Pons (tissue), 1 donor: ENCODE measurements at places on chromosomes 3 and 15.

- no peak for DNase-seq
These were observed 12.1 kb upstream of the APBA2 start for GRCh38 chr15:28873585-28874190.

DNA sequence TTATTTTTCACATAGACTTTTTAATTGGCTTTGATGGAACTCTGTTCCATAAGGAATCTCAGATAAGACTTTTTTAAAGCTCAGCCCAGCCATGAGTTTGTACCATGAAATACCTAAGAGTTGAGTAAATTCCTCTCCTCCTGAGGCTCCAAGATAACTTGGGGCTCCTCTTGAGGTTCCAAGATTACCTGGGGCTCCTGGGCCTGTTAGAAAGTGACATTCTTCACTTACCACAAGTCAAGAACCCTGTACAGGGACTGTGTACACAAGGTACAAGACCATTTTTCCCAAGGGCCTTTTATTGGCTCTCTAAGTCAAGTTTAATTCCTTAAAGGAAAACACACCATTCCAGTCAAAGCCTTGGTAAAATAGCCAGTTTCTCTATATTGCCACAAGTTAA lies 111.3 kb upstream of the PRR20G start:
- no peak for DNase-seq

DNA sequence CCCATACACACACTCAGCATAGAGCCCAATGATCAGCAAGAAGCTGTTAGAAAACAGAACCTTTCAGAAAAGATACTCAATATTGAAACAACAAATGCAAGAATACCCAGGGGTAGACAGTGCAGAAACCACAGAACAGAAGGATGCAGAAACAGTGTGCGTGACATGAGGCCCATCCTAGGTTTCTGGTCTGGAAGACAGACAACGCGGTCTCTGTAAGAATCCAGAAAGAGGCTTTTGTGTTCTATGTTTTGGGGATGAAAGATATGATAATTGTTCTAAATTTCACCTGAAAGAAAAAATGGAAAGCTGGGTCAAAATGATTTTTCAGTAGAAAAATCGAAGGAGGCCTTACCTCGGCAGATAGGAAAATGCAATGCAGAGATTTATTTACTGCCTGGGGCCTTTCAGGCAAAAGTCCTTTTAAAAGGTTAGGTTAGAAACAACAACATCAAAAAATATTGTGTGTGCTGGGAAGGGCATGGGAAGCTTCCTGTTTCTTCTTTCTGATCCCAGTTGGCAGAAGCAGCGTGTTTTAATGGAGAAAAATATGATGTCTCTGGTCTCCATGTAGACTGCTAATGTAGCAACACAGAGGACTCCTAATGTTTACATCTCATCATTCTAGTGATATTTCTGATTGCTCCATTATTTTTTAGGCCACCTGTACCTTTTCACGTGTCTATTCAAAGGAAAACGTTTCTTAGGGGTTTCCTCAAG lies 17.0 kb downstream of the SYNM start:
- peak; percentile 64 for DNase-seq

- DNase-seq: no peak
These were observed 8.6 kb downstream of the GABRA5 start for GRCh38 chr15:26875476-26875850.

GRCh38 chr3:29936054-29936453 lies 655.2 kb downstream of the RBMS3 start:
- DNase-seq: no peak

GRCh38 chr15:79973456-79974195 lies 2.6 kb upstream of the BCL2A1 start:
- no peak for DNase-seq

DNA sequence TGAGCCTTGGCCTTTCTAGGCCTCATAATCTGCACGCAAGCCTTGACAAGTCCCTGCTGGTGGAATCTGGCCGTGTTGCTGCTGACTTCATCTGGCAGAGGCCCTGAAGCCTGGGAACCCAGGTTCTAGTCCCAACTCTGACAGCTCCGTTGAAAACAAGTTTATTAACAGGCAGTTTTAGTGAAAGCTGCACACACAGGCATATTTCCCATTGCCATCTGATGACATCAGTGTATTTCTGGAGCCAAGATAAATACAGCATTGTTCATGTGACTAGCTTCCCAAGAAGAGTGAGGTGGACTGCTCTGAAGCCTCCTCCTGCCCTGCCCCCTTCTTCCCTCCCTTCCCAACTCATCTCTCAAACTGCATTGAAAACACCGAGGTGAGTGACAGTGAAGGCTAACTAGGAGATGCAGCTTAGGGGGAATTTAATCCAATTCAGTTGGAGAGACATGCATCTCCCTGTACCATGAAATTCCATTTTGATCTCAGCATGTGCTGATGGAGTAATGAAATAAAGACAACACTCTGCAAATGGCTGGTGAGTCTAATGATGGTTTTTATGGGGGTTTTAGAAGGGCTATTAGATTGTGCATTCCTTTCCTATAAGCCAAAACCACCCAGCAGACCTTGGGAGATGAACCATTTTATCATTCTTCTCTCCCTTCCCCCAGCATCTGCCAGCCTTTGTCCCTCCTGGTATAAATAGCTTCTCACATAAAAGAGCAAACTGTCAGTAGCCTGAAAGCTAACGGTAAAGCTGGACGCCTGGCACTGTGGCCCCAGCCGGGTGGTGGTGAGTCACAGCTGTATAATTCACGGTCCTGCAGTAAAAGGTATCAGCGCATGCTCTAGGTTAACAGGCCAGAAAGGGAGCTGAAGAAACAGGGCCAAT lies 38.0 kb downstream of the PRICKLE2 start:
- peak; percentile 69 for DNase-seq

GRCh38 chr15:101332061-101332467 lies 37.0 kb upstream of the SNRPA1 start:
- no peak for DNase-seq

DNA sequence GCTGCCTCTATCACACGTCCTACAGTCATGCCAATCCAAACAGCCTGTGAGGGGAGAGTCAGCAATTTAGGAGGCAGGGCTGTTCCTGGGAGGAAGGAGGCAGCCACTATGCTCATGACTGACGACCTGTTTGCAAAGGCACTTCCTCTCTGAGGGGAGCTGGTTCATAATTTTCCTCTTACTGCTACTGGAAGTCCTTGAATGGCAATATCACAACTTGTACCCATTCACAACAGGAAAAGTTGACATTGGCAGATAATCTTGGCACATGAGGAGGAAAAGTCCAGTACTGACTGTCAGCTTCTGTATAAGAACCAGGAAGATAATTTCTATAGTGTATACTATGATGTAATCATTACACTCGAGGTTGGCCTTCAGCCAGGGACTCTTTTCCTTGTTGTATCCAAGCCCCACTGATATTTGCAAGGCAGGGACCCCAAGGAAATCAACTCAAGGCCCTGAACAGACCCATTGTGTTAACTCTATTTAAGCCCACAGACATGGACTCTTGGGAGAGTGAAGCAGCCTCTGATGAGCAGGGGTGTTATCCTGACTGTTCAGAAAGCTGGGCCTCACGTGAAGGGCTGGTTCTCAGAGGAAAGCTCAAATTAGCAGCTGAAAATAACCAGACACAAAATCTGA lies 267.3 kb upstream of the ADAMTS9 start:
- no peak for DNase-seq

GRCh38 chr3:52600258-52600657 lies 63.9 kb downstream of the UQCC5 start:
- DNase-seq: no peak

GRCh38 chr3:143063018-143063417 lies 56.6 kb upstream of the CHST2 start:
- no peak for DNase-seq

DNA sequence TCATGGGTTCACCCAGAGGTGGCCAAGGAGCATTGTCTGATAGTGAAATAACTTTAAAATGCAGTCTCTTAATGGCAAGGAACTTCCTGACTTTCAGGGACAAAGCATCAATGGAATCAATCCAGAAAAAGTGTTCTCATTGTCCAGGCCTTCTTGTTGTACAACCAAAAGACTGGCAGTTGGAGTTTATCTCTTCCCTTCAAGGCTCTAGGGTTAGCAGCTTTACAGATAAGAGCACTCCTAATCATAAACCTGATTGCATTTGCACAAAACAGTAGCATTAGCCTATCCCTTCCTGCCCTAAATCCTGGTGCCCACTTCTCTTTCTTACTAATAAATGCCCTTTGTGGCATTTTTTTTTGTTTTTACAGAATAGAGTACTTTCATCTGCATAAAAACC lies 43.3 kb upstream of the VIPR1 start:
- DNase-seq: no peak

- DNase-seq: no peak
These were observed 27.8 kb downstream of the FNDC3B start for GRCh38 chr3:172066880-172067796.

DNA sequence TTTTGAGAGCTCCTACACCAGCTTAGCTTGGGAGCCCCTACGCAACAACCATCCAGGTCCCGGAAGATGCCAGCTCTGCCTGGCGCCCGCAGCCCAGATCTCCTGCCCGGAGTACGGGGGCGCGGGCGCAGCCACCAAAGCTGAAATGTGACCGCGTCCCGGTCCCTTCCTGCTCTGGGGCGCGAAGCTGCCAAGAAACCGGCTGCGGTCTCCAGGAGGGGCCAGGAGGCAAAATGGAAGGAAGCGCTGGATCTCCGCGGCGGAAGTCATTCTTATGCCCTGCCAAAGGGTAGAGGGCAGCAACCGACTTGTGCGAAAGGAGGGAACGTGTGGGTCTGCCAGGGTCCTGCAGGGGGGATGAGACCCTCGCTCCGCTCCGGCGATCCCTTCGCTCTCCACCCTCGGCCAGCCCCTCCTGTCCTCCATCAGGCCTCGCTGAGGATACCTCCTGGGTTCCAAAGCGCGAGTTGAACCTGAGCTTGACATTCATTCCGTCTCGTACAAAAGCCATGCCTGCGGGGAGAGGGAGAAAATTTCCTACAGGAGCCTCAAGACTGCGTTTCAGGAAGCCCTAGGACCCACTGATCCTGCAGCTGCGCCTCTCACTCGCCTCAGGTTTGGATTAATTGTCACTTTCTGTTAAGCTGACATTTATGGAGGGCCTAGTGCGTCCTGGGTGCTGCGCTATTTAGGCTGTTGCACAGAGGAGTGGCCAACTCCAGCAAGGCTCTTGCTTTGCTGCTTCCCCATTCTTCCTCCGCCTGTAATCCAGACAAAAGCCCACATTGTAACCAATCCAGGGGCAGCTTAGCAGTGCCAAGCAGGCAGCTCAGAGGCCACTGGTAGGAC lies 98.3 kb upstream of the VGLL3 start:
- peak; percentile 97 for DNase-seq

DNA sequence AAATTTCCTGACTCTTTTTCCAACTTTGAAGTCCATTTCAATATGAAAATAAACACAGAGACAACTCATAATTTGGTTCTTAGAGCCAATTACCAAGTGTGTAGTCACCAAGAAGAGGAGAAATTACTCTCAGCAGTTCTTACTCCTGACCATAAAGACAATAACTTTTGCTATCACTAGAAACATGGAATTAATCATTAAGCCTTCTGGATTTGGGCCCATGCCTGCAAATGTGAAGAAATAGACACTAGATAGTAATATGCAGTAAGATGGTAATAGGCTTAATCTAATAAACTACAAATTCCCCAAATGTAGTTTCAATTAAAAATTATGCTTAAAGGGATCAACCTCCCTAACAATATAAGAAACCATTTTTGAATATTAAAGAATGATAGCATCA lies 185.1 kb upstream of the AGTR1 start:
- DNase-seq: no peak

- no peak for DNase-seq
These were observed 421.2 kb downstream of the TIGIT start for GRCh38 chr3:114714957-114715460.

GRCh38 chr15:57403566-57404325 lies 27.4 kb downstream of the CGNL1 start:
- DNase-seq: no peak

DNA sequence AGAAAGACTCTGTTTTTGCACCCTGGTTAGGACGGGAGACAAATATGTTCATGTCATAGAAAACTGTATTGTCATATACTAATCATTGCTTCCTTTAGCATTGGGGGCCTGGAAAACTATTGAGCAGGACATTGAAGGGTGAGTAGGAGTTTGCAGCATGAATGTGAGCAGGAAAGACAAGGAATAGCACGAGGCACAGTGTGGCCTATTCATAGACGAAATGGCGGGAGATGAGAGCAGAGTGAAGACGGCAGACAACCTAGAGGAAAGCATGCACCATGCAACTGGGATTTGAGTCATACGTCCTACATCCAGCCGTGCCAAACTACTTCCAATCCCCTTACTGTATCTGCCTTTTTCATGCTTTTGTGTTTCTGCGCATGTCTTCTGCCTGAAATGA lies 508.1 kb downstream of the NTRK3 start:
- DNase-seq: no peak

DNA sequence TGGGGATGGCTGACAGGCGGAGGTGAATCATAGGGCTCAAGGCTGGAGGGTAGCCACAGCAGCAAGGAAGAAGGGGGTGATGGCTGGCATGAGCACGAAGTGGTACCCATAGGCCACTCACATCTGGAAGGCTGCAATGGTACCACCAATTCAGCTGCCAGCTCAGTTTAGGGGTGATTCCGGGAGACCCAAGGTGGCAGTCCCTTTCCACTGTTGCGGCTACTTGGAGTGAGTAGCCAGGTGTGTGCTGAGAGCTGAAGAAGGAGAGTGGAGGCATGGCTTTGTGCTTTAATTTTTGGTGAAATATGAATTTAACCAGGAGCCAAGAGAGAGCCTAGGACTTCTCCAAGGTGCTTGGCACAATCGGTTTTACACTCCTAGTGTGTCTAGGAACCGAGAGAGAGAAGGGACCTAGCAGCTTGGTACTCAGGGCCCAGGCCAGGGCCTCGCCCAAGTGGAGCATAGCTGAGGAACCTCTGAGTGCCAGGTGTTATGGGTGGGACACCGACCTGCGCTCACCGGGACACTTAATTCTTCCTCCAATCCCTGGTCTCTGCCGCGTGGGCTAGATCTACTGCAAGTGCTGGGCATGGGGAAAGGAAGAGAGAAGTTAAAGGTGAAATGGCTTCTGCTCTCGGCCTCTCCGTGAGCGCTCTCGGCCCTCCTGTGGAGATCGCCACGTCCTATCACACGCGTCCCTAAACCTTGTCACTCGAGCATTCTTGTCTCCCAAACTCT lies 32.2 kb upstream of the POLG start:
- DNase-seq: no peak

GRCh38 chr3:153008226-153008625 lies 153.8 kb upstream of the RAP2B start:
- DNase-seq: no peak

- peak; percentile 92 for DNase-seq
These were observed 10.0 kb downstream of the CCDC13 start for GRCh38 chr3:42763021-42763420.

GRCh38 chr3:151818361-151818760 lies 4.4 kb downstream of the AADAC start:
- DNase-seq: no peak

GRCh38 chr3:112437146-112438022 lies 61.9 kb downstream of the BTLA start:
- no peak for DNase-seq

- no peak for DNase-seq
These were observed 16.6 kb downstream of the HMG20A start for GRCh38 chr15:77437264-77437663.

DNA sequence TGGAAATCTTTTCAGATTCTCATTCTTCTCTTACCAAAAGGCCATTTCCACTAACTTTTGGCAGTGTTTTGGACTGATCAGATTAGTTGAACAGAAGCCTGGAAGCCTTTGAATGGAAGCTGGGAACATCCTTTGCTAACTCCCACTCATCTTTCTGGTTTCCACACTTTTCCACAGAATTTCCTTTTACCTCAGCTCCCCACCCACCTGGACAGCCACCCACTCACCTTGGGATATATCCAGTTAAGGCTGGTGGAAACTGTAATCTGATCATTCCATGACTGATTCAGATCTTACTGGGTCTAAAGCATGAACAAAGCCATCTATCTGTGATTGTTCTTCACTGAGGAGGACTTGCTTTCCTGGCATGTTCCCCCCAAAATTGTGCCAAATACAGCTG lies 119.5 kb downstream of the CCNL1 start:
- no peak for DNase-seq
